HS-27A (cell line): ENCODE measurements at places on chromosomes 5 and 9.

DNA sequence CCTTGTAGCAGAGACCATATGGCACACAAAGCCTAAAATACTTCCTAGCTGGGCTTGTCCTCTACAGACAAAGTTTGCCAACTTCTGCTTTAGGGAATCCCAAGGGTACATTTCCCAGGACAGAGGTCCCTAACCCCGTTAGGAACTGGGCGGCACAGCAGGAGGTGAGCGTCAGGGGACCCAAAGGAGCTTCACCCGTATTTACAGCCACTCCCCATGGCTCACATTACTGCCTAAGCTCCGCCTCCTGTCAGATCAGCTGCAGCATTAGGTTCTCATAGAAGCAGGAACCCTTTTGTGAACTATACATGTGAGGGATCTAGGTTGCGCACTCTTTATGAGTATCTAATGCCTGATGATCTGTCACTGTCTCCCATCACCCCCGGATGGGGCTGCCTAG lies 88.5 kb upstream of the TRPM3 start:
- no peak for DNase-seq

DNA sequence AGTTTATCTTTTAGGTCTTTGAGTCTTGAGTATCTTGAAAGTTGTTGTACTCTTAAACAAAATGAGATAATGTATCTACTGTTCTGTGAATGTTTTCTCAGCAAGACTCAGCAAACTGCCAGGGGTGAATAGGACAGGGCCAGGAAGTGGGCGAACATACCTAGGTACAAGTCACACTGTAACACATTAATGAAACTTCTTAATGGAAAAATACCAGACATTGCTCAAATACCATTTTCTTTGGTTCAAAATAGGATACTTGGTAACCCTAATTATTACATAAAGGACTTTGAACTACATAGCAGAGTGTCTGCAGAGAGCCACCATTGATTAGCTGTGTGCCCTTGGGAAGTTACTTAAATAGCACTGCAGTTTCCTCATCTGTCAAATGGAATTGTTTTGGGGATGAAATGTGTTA lies 197.5 kb downstream of the ARHGEF28 start:
- DNase-seq = no peak

DNA sequence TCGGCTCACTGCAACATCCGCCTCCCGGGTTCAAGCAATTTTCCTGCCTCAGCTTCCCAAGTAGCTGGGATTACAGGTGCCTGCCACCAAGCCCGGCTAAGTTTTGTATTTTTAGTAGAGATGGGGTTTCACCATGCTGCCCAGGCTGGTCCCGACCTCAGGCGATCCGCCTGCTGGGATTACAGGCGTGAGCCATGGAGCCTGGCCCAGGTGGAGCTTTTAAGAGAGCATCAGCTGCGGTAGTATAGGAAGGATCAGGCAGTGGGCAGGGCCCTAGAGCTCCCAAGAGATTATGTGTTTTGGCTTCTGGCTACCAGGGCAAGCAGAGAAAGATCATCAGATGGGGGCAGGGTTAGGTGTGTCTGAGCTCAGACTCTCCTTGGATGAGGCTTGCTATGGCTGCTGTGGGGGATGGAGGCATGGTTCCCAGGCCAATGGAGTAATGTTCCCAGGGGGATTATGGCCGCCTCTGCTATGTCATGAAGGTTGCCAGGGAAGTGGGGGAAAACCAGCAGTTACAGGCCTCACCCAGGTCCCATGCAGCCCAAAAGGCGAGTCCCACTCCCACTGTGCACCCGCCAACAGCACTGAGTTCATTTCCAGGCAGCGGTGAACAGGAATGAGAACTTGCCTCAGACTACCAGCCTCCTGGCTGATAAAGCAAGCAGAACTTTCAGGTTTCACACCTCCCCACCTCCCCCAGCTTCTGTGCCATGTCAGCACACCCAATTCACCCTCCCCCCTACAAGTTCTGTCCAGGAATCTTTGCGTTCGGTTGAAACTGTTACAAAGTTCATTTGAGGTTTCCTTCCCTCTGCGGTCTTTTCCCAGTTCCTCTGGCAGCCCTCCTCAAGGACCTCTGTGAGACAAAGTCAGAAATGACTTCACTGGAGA lies 507.6 kb downstream of the SPATA31D1 start:
- DNase-seq = no peak

GRCh38 chr9:131487621-131488031 lies 15.1 kb upstream of the POMT1 start:
- no peak for DNase-seq

- DNase-seq = no peak
Measured at GRCh38 chr5:126984632-126985031, 45.7 kb downstream of the MARCHF3 start.

DNA sequence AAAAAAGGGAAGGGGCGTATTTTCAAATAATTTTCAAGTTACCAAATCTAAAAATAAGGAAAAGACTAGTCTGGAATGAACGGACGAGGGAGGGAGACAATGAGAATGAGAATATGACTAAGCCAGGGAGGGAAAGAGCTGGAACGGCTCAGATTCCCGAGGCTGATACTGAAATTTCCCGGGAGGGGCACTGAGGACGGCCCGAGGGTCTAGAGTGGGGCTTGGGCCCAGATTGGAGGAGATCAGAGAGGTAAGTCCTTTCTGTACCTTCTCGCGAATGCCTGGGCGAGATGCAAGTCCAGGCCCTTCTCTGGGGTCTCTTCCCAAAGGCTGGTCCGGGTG lies 3.4 kb upstream of the CCIN start:
- DNase-seq = no peak

DNA sequence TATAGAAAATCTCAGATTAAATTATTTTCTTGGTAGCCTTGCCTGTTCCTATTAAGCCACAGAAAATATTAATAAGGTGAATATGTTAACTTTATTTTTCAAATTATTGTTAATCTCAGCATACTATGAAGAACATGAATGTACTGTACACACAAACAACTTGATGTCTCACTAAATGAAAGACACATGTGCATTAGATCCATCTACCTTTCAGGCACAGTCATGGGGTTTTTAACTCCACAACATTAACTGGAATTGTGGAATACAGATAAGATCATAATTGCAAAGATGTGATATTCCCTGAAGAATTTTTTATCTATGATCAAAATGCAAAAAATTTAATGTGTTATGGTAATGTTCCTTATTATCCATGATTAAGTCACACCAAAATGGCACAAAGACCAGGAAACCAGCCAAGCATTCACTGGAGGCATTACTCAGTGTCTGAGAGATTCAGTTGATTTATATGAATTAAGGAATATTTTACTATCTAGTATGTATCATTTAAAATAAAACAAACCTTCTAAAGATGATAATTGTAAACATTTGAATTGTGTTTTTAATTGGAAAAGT lies 150.0 kb upstream of the VCAN start:
- no peak for DNase-seq

DNA sequence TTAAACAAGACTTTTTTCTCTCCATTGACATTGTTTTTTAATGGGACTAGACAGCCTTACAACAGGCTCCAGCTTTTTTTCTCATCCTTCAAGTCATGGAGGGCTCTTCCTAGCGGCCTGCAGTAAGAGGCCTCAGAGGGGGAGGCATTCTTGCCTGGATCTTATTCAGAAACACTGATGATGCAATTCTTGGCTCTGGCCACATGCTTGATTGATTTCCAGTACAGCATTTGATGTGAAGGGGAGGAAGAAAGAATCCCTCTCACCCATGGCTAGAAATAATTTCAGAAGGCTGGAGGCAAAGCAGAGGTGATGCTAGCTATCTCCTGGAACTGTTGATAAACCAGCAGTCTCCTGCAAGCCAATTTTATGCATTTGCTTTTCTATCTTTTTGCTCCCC lies 324.8 kb downstream of the PRELID2 start:
- no peak for DNase-seq

GRCh38 chr9:123555646-123556045 lies 199.6 kb downstream of the CRB2 start:
- DNase-seq = no peak

DNA sequence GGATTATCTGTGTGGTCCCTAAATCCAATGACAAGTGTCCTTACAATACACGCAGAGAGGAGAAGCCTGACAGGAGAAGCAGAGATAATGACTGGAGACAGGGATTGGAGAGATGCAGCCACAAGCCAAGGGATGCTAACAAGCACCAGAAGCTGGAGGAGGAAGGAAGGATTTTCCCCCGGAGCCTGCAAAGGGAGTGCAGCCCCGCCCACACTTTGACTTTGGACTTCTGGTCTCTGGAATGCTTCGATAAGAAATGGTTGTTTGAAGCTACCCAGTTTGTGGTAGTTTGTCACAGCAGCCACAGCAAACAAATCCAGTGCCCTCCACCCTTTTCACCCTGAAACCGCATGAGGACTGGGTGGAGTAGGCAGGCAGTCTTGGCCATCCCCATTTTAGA lies 77.2 kb upstream of the BOD1 start:
- DNase-seq = no peak

GRCh38 chr9:111949919-111950318 lies 53.3 kb downstream of the UGCG start:
- no peak for DNase-seq

- no peak for DNase-seq
Measured at GRCh38 chr9:94821098-94821887, 94.8 kb downstream of the AOPEP start.

GRCh38 chr5:74667396-74667795 lies 17.6 kb upstream of the HEXB start:
- no peak for DNase-seq
